Cerebellar nuclear complex (tissue), 1 donor: ENCODE measurements at places on chromosomes 2 and 18.

GRCh38 chr2:60560734-60561644 lies 7.5 kb upstream of the BCL11A start:
- no peak for DNase-seq

DNA sequence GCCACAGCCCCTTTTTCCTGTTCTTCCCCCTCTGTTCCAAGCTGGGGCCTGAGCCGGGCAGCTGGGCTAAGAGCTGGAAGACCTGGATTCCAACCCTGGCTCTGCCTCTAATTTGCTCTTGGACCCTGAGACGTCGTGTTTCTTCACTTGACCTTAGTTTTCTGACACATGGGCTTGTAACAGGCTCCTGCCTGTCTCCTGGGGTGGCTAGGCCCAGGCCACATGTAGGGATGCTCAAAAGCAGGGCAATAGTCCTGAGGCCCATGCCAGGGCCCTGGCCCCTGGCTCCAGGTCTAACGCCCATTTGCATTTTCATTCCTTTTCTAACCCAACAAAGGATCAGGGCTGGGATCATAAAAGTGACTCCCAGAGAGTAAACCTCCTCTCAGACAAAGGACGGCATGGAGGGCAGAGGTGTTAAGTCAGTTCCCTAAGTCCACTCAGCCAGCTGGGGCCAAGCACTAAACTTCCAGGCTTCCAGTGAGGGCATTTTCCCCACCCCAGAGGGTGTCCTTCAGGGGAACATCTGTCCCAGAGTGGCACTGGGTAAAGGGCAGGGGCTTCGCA lies 16.6 kb upstream of the DNMT3A start:
- DNase-seq: no peak

DNA sequence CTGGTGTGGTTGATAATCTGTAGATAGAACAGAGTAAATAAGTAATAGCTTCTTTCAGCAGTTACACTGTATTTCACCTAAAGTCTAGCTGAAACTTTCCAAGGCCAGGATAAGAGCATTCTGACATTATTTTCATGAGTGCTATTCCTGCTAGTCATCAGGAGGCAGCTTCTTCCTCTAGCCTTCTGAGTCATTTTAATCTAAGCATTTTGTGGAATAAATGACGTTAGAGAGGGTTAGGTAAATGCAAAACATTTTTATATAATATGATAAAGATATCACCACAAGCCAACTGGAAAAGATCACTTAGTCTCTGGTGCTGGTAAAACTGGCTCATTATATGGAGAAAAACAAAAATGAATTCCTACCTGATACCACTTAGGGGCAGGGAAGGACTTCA lies 138.5 kb downstream of the MEP1B start:
- DNase-seq: no peak

- DNase-seq: no peak
Observed at GRCh38 chr2:9156483-9156882, 50.1 kb upstream of the ASAP2 start.

- no peak for DNase-seq
Observed at GRCh38 chr2:189466656-189467055, 25.4 kb downstream of the WDR75 start.

DNA sequence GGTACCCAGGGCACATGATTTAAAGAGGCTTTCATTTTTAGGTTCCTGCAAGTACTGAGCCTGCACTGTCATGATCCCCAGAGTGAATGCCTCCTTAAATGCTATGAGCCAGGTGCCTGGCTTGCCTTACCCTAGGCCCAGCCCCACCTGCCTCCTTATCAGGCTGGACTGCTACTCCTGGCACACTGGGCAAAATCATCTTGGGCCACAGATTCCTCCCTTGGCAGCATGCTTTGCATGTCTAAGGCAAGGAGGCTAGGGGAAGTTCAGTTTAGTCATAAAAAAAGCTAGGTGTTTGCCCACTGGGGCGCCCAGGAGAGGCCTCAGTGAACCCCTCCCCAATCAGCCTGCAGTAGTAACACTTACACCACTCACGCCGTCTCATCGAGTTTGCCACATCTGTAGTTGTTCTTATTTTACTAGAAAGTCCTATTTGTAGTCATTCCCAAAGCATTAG lies 45.1 kb downstream of the LBH start:
- no peak for DNase-seq

GRCh38 chr18:79949697-79950487 lies 1.6 kb downstream of the SLC66A2 start:
- no peak for DNase-seq

DNA sequence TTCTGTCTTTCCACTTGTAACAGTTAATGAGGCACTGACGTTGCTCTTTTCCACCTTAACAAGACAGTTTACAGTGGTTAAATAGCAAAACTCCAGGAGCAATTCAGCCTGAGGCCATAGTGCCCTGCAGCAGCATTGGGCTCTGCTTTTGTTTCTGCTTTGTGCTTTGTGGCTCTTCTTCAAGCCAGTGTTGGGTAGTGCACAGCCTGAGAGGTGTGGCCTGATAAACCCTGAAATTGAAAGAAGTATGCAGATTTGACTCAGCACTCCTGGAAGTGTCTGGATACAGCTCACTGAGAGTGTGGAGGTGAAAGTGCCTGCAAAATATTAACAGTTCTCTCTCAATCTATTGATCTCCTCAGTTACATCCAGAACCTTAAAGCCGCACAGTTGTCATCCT lies 63.0 kb downstream of the STK25 start:
- no peak for DNase-seq

DNA sequence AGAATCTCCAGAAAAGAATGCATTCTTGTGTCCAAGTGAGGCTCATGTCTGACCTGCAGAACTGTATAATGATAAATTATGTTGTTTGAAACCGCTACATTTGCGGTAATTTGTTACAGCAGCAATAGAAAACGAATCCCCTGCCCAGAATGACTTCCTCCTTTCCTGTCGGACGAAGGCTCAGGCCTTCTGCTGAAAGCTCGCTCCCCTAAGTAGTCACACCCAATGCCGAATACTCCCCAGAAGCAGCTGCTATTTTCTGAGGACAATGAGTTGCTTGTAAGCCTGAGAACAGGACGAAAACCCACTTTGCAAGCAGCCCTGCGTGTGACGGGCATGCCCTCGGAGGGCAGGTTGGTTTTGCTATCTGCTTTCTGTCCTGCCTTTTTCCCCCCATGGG lies 27.7 kb upstream of the PTPN4 start:
- DNase-seq: no peak

DNA sequence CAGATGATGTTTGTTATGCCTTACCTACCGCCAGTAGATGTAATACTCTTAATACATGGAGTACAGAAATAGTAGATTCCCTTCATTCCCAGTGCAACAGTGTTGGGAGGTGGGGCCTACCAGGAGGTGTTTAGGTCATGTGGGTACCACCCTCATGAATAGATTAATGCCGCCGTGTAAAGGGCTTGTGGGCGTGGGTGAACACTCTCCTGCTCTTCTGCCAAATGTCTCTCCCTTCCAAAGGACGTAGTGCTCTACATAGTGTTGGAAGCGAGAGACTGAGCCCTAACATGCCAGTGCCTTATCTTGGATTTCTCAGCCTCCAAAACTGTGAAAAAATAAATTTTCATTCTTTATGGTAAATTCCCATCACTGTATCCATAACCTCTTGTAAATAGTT lies 30.1 kb downstream of the PLEKHA3 start:
- DNase-seq: no peak

DNA sequence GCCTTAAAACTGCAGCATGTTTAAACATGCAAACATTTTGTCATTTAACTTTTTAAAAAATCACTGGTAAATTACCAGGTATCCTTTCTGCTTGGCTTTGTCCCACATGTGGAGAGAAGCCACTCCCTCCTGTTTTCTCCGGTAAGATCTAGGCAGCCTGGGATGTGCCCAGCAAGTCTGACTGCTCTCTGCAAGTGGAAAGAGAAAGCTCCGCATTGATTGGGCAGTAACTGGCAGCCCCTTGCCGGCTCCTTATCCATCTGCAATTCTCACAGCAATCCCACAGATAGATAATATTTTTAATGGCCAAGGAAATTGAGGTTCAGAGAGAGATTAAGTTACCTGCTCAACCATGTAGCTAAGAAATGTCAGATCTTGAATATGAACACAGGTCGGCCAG lies 136.1 kb downstream of the TMEM200C start:
- DNase-seq: no peak

GRCh38 chr18:9546468-9546867 lies 67.9 kb downstream of the PPP4R1 start:
- no peak for DNase-seq

- DNase-seq: no peak
Observed at GRCh38 chr18:63210521-63210920, 109.0 kb downstream of the BCL2 start.

GRCh38 chr2:183250061-183250460 lies 125.8 kb downstream of the NUP35 start:
- no peak for DNase-seq

DNA sequence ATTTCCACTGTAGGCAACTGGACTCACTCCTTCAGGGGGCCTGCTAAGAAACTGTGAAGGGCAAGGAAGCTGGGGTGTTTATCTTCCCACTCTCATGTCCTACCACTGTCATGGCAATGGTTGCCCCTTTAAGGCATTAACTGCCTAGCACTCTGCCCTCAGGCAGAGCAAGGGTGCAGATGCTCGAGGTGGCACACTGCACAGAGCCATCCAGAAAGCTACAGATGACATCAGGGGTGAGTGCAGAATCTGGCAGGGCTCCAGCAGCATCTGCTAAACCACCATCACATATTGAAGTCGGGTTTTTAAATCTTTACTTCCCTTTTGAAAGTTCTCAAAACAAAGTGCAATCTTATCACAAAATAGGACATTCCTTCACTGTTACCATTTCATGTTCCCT lies 75.4 kb downstream of the RAPGEF4 start:
- no peak for DNase-seq

- DNase-seq: no peak
Observed at GRCh38 chr2:155830817-155831579, 501.5 kb downstream of the NR4A2 start.

- DNase-seq: no peak
Observed at GRCh38 chr2:241485172-241485911, 23.0 kb downstream of the STK25 start.

DNA sequence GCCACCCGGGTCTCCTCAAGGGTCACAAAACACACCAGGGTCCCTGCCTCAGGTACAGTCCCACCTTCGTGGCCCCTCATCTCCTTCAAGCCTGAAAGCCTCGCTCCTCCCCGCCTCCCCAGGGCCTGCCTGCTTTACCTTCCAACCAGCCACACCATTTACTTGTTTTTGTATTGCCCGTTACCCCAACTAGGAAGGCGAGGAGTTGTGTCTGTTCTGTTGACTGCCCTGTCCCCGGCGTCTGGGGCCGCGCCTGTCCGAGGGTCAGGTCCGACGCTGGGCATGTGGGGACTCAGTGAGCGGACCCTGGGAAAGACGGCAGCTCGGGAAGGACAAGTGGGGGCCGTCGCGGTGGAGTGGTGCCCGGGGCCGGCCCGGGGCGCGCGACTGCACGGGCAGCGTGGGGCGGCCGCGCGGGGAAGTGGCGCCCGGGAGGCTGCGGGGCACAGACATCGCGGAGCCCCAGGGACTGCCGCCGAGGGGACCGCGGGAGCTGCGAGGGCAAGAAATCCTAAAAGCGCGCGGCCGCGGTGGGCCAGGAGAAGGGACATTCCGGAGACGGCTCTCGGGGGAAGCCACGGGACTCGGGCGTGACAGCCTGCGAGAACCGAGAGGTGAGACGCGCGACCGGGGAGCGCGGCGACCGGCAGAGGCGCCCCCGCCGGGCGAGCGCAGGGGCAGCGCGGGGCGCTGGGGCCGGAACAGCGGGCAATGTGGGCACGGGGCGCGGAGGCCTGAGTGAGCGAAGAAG lies 797 bp upstream of the GRHL1 start:
- DNase-seq: no peak

DNA sequence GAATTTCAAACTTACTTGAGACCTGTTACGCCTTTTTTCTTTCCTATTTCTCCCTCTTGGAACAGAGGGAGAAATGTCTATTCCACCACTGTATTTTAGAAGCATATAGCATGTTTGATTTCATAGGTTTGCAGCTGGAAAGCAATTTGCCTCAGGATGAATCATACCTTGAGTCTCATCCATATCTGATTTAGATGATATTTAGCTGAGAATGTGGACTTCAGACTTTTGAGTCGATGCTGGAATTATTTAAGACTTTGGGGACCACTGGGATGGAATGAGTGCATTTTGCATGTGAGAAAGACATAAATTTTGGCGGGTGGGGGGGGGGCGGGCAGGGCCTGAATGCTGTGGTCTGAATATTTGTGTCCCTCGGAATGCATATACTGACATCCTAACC lies 282.7 kb upstream of the STON1 start:
- no peak for DNase-seq

DNA sequence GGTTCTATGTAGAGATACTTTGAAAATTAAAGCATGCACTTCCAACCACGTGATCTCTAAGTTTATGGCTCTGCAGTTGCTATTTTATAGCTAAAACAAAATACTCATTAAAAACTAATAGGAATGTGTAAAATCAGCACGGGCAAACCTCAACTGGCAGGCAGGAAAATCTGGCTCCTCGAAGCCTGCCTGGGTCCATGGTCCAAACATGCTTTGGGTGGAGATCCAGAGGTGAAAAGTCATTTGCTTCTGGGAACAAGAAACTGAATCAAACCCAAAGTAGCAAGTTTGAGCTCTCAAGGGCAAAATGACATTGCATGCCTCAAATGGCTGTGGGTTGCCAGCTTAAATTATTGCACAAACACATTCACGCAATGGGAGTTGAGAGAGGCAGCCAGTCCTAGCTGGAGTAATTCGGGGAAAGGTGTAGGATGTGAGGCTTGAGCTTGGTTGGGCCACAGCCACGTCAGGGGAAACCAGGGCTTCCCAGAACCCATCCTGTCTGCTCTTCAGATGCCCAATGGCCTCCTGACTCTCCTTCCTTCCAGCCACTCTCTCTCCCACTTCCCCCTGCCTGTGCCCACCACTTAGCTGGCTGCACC lies 75.2 kb upstream of the LCLAT1 start:
- no peak for DNase-seq

DNA sequence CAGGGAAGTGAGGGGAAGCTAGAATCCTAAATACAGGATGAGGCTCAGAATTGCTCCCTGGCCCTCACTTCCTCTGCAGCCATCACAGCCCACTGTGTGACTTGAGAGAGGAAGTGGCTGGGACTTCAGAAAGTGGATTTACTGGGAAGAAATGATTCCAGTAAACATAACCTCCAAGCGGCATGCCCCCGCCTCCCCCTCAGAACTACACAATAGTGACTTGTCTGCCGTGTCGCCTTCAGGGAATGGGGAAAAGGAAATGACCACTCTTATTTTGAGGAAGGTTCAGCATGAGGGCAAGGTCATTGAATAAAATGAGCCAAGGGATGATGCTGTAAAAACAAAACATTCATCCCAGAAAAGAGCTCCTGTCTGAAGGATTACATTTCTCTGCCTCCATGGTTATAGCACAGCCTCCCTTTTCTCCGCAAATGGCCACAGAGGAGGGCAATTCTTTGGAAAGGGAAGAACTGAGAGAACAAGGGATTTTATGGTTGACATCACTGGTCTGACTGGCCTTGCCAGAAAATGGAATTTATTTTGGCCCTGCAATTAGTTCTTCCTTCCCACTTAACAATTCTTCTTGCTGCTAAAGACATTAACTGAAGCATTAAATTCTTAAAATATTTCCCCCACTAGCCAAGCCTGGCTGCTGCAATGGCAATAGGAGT lies 78.9 kb upstream of the DAPL1 start:
- DNase-seq: no peak
